Putamen (tissue), 1 donor: ENCODE measurements at places on chromosomes 2 and 18.

DNA sequence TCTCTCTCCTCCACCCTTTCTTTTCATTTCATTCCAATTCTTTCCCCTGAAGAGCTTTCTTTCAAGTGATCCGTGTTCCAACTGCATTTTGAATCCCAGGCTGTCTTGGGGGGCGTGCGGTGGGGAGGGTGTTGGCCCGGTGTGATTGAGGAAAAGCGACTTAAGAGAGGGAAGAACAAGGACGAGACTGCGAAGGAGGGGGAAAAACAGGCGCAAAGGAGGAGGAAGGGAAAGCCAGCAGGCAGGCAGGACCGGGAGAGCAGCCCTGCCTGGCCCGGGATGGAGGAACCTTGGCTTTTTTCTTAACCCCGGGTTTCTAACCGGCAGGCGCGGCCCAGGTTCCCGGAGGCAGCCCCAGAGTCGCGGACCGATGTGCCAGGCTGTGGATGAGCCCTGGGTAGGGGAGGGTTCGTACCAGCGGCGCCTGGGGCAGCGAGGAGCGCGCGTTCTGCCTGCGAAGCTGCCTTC is 1.3 kb downstream of the ADCYAP1 start:
- DNase-seq, result no peak

DNA sequence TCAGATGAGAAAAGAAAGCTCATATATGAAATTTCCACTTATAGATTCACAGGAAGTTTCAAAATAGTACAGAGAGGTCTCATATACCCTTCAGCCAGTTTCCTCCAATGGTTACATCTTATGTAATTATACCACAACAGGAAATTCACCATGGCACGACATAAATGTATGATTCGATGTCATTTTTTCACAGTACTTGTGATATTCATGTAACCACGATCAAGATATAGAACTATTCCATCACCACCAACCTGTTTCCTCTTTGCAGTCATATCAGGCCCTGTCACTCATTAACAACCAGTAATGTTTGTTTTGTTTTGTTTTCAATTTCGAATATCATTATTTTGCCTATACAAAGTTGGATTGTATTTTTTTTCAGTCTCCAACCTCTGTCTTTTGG is 314.3 kb upstream of the POU3F3 start:
- DNase-seq, result no peak

DNA sequence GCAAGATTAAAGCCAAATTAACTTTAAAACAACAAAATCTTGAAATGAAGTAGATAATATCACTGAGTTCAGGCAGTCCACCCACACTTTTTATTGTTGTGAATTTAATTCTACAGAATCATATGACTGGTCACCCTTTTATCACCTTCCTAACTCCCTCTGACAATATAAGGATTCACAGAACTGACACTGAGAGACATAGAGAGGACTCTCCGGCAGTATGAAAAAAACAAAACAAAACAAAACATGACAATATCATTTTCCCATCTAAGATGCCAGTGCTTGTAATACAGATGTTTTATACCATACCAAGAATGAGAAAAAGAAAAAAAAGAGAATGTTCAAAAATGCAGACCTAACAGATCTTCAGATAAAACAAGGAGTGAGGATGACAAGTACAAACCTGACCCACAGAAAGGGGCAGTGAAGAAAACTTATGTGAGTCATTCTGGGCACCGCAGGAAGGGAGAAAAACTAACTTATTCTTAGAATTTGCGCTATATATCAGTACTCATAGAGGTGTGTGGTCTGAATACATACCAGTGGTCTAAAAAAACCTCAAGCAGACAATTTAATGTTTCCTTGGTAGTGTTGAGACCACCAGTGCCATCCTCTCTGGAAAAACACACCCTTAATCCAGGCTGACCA is 136.6 kb downstream of the ZAP70 start:
- no peak for DNase-seq

GRCh38 chr2:231604101-231604684 is 11.5 kb downstream of the TEX44 start:
- peak; percentile 95 for DNase-seq

DNA sequence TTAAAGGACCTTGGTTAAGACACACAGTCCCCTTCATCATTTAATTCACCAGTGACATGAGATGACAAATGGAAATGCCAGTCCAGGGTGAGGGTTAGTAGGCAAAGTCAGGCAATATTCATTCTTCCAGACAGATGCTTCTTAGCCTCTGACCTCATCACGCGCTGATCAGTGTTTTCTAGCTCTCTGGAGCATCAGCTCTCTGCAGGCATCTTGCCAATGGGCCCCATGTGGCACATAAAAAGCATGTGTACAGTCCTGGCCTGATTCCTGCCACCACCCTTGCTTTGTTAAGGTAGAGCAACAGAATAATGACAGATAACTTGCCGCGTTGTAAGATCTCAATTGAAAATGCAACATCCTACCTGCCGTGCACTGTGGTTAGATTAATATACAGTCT is 20.3 kb upstream of the NPAS2 start:
- no peak for DNase-seq

- no peak for DNase-seq
Observed at GRCh38 chr2:180001726-180002125, 5.4 kb downstream of the CWC22 start.

DNA sequence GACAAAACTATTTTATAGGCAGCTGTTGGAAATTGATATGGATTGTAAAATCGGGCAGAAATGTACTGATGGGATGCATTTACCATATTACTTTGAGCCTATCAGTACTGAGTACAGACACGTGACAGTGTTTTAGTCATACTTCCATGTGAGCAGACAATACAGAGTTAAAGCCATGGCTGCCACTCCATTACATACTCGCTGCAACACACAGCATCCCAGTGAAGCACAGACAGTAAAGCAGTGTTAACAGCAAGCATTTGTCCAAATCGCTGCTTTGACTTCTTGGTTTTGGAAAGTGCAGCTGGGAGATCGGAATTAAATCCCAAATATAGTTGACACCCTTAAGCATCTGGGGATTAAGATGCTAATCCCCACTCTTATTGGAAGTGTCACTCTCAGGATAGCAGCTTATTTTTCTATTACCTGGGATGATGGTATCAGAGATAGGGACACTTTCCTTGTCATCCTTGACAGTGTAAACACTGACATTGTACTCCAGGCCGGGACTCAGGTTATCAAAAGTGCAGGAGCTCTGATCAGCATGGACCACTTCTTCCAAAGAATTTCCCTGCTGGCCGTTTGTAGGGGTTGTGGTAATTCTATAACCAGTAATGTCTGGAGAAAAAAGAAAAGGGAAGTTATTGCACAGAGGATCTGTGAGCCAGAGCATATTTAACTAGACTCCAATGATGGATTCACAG is 41.6 kb downstream of the FN1 start:
- DNase-seq, result no peak

GRCh38 chr2:118835746-118836410 is 11.6 kb downstream of the EN1 start:
- no peak for DNase-seq

GRCh38 chr2:188473306-188473705 is 181.6 kb downstream of the GULP1 start:
- no peak for DNase-seq

DNA sequence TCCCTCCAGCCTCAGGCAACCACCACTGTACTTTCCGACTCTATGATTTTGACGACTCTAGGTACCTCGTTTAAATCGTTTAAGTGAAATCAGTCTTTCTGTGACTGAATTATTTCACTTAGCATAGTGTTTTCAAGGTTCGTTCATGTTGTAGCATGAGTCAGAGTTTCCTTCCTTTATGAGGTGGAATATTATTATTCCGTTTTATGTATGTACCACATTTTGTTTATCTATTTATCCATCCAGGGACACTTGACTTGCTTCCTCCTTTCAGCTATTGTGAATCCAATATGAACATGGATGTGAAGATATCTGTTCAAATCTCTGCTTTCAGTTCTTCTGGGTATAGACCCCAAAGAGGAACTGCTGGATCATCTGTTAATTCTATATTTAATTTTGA is 19.1 kb downstream of the IL1R2 start:
- no peak for DNase-seq

DNA sequence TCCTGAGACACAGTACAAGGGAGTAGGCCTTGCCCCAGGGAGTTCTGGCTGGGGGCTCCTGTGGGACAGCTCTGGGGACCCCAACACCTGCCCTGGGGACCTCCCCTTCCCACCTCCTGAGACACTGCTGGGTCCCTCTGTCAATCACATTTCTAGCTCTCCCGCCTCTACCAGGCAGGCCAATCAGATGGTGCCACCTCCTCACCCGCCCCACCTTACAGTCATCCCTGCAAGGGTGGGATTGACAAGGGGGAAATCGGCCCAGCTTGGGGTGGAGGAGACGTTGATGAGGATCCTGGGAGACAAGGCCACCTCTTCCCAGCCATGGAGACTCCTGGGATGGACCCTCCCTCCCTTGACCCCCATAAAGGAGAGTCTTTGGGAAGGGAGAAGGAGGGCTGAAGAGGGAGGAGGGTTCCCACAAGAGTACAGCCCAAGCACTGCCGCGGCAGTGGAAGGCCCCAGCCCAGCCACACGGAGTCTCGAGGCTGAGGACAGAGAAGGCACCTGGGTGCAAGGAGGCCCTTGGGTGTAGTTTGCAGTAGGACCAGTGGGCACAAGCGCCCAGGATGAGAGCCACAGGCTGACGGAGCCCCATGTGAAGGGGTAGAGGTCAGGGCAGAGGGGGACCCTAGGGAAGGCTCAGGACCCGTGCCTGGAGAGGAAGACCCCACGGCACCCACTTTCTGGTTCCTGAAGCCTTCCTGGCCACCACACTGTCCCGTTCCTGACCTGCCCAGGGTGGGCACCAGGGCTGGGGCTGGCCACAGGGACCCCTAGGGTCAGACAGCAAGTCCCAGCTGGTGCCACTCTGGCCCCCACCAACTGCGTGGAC is 109.9 kb upstream of the OTOS start:
- DNase-seq, result no peak

DNA sequence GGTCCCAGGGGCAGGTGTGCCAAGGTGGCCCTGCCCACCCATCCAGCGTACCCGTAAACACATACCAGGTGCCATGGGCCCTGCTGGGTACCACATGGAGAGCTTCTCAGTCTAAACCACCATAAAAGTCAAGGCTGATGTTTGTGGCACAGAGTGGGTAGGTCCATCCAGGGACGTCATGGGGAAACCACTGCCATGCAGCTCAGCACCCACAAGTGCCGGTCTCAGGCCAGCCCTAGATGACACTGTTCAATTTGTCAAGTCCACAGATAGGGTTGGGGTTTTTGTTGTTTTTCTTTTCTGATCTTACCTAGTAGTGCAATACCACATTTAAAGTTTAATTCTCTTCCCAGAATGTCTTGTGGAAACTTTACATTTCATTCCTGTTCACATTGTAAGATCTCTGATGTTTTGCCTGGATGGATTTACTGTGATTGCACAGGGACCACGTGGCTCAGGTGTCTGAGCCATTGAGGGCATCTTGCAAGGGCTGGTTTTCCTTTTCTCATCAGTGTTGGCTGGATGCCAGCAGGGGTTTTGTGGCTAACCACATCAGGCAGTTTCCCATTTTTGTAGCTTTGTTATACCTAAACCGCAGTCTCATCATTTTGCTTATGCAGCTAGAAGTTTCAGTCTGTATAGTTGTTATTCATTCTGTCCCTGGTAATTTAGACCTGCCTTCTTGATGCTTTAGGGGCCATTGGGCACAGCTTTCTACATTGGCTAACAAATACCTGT is 64.7 kb downstream of the STK25 start:
- DNase-seq, result no peak

- DNase-seq, result no peak
Observed at GRCh38 chr2:129908721-129909373, 70.6 kb upstream of the RAB6C start.

DNA sequence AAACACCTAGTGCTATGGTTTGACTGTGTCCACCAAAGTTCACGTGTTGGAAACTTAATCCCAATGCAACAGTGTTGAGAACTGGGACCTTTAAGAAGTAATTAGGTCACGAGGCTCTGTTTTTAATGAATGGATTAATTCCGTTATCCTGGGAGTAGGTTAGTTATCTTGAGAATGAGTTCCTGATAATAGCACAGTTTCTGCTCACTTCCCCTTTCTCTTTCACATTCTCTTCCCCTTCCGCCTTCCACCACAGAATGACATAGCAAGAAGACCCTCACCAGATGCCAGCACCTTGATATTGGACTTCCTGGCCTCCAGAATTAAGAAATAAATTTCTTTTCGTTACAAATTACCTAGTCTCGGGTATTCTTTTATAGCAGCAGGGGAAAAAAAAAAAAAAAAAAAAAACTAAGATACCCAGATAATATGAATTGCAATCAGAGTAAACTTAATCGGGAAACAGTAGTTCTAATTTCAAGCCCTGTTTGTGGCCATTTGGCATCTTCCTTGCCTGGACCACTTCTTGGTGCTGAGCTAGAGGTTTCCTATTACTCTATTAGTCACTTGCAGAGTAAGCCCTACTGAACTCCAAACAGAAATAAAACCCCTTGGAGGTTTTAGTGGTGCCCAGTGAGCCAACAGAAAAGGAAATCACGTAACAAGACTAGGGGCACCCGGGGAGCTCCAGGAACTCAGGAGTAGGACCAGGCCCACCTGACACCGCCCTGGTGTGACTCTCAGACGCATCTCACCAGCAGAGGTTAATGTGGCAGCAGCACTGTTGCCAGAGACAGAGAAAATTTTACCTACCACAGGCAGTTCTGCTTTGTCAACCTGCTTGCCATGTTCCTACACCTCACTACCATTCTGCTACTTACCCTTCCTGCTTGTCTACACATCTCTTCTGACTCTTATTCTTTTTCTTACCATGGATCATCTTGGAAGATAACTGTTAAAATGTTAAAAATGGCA is 147.6 kb upstream of the CAB39 start:
- DNase-seq, result no peak

- DNase-seq, result no peak
Observed at GRCh38 chr2:232367591-232368233, 10.8 kb upstream of the ALPP start.

DNA sequence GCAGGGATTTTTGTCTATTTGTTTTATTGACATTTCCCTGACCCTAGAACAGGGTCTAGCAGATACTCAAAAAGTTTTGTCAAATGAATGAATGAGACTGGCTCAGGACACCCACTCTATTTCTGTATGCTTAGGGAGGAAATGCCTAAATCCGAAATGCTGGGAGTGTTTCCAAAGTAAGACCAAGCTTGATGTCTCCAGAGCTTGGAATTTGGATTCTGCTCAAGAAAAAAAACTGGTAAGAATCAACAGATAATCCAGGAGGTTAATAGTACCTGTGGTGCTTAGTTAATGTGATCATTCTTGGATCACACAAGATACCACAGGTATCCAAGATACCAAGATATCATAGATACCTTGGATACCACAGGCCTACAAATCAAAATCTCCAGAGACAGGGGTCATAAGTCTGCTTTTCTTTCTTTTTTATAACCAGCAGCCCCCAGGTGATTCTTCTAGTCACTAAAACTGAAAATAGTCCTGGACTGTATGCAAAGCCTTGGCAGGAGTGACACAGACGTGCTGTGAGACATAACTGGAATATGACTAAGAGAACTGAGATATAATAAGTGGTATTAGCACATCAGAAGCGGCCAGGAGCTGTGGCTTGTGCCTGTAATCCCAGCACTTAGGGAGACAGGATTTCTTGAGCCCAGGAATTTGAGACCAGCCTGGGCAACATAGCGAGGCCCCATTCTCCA is 39.9 kb upstream of the SP3 start:
- DNase-seq, result no peak
